RKO (cell line): ENCODE measurements at places on chromosomes 16 and 17.

- no peak for DNase-seq
These were observed 8.2 kb downstream of the ADCY7 start for GRCh38 chr16:50274326-50275097.

DNA sequence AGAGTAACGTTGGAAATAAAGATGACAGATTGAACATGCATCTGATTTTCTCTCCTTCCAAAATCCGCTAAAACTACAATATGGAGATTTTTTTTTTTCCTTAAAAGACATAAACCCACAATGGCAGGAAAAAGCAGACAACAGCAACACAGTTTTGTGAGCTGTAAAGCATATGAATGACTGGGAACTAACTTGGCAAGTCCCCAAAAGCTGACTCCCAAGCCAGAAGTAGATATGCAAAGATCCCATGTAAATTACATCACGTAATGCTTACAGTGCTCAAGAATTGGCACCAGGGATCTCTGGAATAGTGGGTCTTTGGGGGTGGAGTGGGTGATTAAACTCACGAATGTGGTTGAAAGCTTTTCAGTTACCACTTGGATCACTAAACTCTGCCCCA is 106.6 kb downstream of the ELAC2 start:
- peak; percentile 5 for DNase-seq

DNA sequence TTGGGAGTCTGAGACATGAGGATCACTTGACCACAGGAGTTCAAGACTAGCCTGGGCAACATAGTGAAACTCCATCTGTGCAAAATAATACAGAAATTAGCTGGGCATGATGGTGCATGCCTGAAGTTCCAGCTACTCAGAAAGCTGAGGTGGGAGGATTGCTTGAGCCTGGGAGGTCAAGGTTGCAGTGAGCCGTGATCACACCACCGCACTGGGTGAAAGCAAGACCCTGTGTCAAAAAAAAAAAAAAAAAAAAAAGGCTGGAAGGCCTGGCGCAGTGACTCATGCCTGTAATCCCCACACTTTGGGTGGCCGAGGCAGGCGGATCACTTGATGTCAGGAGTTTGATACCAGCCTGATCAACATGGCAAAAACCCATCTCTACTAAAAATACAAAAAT is 8.1 kb downstream of the UBN1 start:
- no peak for DNase-seq

- DNase-seq: no peak
These were observed 49.9 kb downstream of the DNAH17 start for GRCh38 chr17:78527345-78527744.

DNA sequence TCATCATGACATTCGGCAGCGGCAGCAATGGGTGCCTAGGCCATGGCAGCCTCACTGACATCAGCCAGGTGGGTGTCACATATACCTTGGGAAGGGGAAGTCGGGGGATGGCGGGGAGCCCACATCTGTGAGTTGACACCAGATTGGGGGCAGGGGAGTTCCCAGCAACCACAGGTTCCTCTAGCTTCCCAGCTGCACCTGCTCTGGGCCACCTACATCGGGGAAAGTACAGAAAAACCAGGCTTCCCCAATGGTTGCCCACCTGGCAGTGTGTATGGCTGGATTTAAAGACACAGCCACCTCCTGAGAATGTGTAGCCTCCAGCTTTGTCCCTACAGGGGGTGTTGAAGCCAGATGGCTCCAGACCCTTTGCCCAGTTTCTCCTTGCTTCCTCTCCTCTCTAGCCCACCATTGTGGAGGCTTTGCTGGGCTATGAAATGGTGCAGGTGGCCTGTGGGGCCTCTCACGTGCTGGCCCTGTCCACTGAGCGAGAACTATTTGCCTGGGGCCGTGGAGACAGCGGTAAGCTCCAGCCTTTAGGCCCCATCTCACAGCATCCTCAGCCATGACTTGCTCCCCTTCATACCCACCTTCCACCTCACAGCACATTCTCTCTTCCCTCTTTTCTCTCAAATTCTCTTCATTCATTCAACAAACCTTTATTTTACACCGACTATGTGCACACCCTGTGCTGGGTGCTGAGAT is 5.0 kb upstream of the TRAF4 start:
- DNase-seq: no peak

- no peak for DNase-seq
These were observed 3.3 kb downstream of the ARL4D start for GRCh38 chr17:43402078-43402477.

- DNase-seq: peak; percentile 19
These were observed 946 bp upstream of the TMEM256 start for GRCh38 chr17:7404737-7405349.

- no peak for DNase-seq
These were observed 81.6 kb upstream of the CBX4 start for GRCh38 chr17:79920751-79921410.
